ENCODE measurements at places on chromosomes 13 and 19.

DNA sequence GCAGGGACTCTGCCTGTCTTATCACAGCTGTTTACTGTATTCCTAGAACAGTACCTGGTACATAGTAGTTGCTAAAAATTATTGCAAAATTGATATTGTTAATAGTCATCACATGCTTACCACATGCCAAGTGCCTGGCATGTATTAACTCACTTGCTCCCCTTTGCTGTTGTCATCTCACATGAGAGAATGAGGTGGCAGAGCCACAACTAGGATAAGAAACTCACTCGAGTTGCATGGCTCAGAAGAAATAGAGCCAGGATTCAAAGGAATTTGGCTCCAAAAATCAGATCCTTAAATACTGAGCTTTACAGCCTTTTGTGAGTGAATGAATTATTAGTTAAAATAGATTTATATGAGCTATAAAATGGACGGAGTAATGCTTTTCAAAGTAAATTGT lies 42.6 kb downstream of the B3GLCT start:
- no peak for DNase-seq

DNA sequence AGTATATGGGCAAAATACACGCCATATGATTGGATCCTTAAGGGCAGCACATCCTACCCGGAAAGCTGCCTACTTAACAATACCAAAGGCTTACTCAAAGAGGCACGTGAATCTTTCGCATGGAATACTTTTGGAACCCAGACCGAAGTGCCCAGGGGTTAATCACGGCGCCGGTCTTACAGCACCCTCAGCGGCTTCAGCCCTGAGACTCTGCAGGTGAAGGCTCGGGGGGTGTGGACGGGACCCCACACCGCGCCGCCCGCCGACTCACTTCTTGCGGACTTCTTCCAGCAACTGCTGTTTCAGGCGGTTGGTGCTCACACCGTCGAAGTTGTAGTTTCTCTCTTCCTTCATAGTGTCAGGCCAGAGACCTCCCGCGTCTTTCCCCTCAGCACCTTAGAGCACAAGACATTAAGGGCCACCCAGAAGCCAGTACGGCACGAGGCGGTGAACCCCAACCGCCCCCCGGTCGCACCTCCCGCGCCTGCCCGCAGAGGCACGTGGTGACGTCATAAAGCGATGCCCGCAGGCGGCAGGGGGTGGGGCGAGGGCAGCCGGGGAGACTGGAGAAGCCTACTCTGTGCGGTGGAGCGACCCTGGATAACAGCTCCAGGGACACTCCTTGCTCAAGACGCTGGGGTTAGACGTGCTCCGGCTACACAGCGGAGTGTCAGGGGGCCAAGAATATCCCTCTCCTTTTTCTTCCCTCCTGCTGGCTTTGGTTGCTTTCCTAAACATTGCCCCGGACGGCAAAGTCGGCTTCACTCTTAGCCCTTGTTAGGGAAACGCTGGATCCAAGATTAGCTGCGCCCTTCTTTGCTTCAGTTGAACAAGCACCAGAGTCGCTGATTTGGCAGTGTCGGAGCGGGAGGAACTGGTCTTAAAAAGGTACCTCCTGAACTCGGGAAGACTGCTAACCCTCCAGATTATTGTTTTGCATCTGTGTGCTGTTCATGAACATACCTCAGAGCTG lies at the start of gene CCDC169:
TSS of gene CCDC169 (minus strand) at position 449 of the 973 bp plus-strand sequence. CDS start at position 354, 95 bp downstream.
- DNase-seq = peak; percentile 73

DNA sequence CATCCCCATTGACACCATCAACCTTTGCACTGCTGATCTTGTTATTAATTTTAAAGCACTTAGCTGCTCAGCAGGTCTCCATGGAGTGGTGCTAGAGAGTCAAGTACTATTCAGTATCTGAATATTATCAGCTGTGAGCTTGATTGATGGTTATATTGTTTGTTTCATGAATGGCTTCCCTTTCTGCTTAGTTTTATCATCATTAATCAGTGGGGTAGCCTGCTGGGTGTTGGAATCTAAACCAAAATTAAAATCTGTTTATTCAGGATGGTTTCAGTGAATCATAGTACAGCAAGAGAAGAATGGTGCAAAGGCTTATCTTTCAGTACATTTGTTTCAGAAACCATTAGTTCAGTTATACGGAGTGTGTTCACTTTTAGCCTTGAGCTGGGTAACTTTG lies 42.5 kb upstream of the SCEL start:
- DNase-seq = no peak

GRCh38 chr19:46634045-46634655 lies 1.9 kb downstream of the GNG8 start:
- peak; percentile 99 for DNase-seq

DNA sequence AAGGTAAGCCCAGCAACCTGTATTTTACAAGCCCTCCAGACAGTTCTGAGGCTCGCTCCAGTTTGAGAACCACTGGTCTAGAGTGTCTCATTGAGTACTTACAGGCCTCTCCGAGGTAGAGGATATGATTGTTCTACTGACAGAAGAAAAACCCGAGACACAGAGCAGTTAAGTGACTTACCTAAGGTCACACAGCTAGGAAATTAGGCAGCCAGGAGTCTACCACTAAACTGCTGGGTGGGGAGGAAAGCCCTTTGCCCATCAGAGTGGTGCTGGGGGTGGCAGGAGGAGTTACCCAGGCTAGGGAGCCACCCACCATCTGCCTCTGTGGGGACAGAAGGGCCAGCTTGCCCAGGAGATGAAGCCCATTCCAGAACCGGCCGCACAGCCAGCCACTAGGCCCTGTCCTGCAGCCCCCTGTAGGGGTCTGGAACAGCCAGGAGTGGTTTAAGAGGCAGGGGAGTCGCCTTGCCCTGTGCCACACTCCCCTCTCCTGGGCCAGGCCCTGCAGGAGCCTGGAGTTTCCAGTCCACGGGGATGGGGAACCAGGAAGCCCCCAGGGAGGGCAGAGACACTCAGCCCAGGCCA lies 703 bp downstream of the RASGRP4 start:
- DNase-seq = no peak

DNA sequence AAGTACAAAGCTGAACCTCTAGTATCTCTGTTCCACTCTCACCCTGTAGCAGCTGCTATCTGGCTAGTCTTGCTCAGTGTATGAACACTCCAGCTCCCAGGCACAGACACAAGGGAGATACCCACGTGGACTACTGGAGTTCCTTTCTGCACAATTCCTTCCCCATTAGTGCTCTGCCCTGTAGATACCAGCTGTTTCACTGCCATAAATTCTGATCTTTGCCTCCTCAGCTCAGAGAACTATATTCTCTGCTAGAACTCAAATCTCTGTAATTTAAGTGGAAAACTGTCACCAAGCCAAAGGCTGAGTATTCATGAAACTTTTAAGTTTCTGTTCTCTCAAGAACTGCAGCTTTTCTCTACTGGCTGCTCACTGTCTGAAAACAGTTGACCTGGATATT lies 273.7 kb downstream of the DIAPH3 start:
- no peak for DNase-seq

DNA sequence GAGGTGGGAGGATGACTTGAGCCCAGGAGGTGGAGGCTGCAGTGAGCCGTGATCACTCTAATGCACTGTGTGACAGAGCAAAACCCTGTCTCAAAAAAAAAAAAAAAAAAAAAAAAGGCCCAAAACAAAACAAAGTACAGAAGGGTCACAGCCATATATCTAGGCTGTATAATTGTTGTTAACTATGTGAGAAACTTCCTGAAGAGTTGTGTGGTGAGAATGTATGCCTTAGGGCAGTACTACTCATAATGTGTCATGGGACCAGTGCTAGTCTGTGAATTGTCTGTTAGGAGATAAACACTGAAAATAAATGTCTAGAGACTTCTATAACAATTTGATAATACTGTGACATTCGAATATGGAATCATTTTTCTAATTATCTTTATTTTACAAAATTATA lies 43.1 kb downstream of the PAN3 start:
- no peak for DNase-seq

DNA sequence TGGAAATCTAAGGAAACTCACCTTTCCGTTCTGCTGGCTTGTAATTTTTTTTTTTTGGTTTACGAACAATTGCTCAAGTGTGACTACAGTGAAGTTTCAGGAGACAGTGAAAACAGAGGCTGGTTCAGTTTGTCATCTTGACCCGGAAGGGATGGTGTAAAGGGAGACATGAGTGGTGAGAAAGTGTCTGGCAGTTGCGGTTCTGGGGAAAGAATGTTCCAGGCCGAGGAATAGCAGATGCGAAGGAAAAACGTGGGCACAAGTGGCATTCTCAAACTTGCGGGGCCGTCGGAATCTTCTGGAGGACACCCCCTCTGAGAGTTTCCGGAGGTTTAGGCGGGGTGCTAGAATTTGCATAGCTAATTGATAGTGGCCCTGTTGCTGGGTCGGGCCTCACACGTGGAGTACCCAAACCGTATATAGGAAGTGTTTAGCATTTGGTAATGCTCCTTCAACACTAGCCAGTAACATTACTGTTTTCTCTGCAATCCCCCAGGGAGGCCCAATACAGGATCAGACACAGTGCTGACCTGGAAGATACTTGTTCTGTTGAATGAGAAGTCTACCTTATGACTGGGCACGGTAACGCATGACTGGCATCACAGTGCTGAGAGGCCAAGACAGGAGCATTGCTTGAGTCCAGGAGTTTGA lies 2.8 kb upstream of the TNFSF9 start:
- no peak for DNase-seq

DNA sequence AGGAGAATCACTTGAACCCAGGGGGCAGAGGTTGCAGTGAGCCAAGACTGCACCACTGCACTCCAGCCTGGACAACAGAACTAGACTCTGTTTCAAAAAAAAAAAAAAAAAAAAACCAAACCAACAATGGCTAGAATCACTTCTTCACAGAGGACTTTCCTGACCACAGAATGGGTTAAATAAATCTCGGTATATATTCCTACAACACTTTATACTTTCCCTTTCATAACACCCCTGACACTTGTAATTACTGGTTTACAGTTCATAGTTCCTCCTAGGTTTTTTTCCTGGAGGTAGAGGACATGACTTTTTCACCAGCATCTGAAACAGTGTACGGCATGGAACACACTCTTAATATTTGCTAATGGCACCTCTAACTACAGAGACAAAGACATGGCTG lies 31.4 kb downstream of the ZDHHC20 start:
- no peak for DNase-seq

- DNase-seq = no peak
Measured at GRCh38 chr13:112703449-112704284, 13.8 kb downstream of the ATP11A start.

- no peak for DNase-seq
Measured at GRCh38 chr19:13381827-13382632, 124.2 kb downstream of the CACNA1A start.

DNA sequence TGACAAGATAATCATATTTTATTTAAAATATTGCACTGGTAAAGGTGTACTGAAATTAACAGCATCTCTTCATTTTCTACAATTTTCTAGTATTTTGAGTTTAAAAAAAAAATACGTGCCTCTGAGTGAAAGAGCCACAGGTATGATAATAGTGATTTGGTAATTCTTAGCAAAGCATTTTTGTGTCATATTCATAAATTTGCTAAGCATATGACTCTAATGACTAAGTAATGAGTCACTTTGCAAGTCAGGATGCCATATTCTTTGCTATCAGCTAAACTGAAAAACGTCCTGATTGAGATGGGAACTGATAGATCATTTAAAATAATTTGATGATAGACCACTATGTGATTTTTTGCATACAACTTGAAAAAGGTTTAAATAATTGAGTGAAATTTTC lies 136.1 kb upstream of the IRS2 start:
- no peak for DNase-seq

- peak; percentile 44 for DNase-seq
Measured at GRCh38 chr19:34428549-34429285, 536 bp downstream of the UBA2 start.

GRCh38 chr19:56608274-56608964 lies 13.3 kb downstream of the ZNF71 start:
- no peak for DNase-seq

GRCh38 chr13:98651744-98652143 lies 74.8 kb upstream of the STK24 start:
- no peak for DNase-seq

- DNase-seq = no peak
Measured at GRCh38 chr13:73419186-73419585, 360.4 kb downstream of the KLF5 start.

DNA sequence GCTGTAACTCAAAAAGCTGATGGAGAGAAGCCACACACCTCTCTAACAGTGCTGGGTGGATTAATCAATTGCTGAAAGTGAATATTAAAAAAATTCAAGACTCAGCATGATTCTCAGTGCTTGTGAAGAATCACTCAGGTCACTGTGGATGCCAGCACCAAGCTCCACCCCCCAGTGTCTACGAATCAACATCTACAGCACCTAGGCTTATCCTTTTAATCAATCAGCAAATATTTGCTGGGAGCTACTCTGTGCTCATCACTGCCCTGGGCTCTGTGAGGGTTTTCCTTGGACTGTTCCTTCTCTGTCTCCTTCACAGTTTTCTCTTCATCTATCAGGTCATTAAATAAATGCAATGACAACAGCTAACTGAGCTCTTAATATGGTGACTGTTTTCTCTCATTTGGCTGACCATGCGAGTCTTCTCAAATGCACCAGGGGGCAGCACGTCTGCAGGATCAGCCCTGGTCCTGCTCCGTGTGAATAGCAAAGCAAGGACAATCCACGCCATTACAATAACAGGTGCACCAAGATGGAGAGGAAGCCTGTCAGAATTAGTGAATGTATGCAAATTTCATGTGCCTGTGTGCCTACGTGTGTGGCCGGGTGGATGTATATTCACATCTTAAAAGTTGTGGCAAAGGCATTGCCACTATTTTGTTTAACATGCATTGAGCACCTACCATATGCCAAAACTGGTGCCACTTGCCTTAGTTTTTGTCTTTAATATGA lies 14.6 kb upstream of the C13orf42 start:
- peak; percentile 58 for DNase-seq

GRCh38 chr13:23642110-23642509 lies 71.9 kb downstream of the TNFRSF19 start:
- DNase-seq = no peak

- DNase-seq = no peak
Measured at GRCh38 chr19:47494729-47495128, 10.7 kb upstream of the KPTN start.

GRCh38 chr19:28899703-28900102 lies 313.2 kb downstream of the UQCRFS1 start:
- no peak for DNase-seq

GRCh38 chr13:51957377-51958216 lies 53.7 kb downstream of the ATP7B start:
- no peak for DNase-seq

GRCh38 chr13:50726164-50726563 lies 117.3 kb downstream of the DLEU7 start:
- DNase-seq = no peak

DNA sequence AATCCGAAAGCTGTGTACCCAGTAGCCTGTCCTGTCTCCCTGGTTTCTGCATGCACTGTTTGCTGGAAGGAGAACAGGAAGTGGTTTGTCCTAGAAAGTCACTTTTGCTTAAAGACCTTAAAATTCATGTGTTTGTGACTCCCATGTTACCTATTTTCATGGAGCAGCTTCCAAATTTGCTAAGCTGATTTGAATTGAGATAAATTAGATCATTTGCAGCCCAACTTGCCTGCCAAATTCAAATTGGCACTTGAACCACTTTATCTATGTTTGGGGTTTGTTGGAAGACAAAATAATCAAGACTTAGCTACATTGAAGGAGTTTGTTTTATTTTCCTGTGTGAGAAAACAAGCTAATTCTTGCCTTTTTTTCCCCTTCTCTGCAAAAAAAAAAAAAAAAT lies 532.5 kb downstream of the DIAPH3 start:
- DNase-seq = no peak

GRCh38 chr19:27922970-27923369 lies 1290.0 kb downstream of the UQCRFS1 start:
- no peak for DNase-seq

- no peak for DNase-seq
Measured at GRCh38 chr13:36096461-36097416, 34.4 kb downstream of the DCLK1 start.
